ENCODE measurements at places on chromosomes 2 and 18.

- DNase-seq: no peak
Measured at GRCh38 chr2:54624591-54625071, 98.8 kb upstream of the EML6 start.

- DNase-seq: no peak
Measured at GRCh38 chr2:230805353-230806017, 59.3 kb upstream of the ITM2C start.

DNA sequence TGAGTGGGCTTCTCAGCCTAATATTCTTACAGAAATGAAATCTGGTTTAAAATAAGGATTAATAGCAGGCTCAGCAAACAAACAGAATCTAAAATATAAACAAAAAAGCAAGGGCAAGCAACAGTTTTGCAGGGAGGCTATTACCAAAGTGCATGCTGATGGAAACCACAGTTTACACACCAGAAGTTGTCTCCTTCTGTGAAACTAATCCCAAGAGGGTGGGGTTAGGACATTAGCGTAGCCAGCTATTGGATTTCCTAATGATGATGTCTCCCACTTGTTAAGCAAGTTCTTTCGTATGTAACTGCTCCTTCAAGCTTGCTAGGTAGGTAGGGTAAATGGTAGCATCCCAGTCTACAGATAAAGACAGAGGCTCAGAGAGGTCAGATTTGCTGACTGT, 65.0 kb upstream of the TSPYL6 start:
- no peak for DNase-seq

DNA sequence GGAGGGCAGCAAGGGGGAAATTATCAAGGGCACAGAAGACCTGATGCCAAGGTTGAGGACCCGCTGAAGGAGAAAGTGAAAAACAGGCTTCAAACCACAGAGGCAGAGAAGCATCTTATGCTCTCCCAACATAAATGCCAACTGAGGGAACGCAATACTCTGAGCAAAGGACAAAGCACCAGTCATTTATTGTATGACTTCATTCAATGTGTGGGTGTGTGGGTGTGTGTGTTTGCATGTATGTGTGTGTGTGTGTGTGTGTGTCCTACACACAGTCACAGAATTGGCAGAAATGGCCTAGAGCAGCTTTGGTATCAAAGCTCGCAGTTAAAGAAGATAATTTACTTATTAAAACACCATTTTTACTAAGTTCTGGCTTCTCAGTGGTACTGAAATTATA, 51.4 kb downstream of the UXS1 start:
- no peak for DNase-seq

GRCh38 chr2:47160211-47160610, 5.1 kb upstream of the STPG4 start:
- DNase-seq: no peak
